HFFc6 (cell line): ENCODE measurements at places on chromosomes 2 and 18.

DNA sequence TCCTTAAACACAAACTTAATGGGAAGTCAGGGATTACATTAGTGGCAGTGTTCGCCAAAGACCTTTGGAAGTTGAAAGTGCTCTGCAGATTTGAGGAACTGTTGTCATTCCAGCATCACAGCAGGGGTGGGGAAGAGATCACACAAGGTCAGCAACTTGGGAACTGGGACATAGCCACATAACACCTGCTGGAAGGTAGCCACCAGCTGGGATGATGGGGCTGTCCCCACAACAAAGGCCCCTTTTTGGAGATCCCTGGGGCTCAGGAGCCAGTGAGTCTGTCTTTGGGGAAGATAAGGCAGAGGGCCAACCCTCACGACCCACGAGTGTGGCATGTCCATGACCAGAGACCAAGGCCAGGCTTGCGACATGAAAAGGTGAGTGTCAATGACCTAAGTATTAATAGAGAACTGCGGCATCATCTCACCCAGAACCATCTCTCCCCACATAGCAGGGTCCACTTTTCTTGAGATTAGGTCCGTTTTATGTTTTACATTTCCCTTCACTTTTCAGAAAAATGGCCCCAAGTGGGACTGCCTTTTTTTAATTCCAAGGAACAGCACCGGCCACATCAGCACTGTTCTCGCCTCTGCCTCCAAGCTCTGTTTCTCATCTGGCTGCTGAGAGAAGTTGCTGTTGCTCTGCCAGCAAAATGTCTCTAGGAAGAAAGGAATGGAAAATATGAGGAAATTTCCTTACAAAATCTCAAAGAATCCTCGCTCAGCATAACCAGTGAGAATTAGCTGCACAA lies 106.9 kb downstream of the GFPT1 start:
- no peak overlapping the region for H3K27ac ChIP-seq
- no peaks in the 10 kb centered on the region for H3K36me3 ChIP-seq
- no peak overlapping the region for H3K4me3 ChIP-seq
- DNase-seq, result no peak

GRCh38 chr18:67496469-67496868 lies 20.1 kb downstream of the DSEL start:
- H3K27me3 ChIP-seq, result no peaks in the 10 kb centered on the region
- DNase-seq, result no peak
- no peak overlapping the region for H3K4me3 ChIP-seq
- H3K27ac ChIP-seq, result no peak overlapping the region

GRCh38 chr2:18799397-18799796 lies 210.0 kb upstream of the NT5C1B start:
- H3K36me3 ChIP-seq, result no peaks in the 10 kb centered on the region
- H3K27me3 ChIP-seq, result no peaks in the 10 kb centered on the region; the same call in 1 of the 2 replicates
- no peak overlapping the region for H3K4me3 ChIP-seq
- peak; percentile 52 for DNase-seq
- peaks cover 6% of the 10 kb centered on the region for H3K4me1 ChIP-seq

DNA sequence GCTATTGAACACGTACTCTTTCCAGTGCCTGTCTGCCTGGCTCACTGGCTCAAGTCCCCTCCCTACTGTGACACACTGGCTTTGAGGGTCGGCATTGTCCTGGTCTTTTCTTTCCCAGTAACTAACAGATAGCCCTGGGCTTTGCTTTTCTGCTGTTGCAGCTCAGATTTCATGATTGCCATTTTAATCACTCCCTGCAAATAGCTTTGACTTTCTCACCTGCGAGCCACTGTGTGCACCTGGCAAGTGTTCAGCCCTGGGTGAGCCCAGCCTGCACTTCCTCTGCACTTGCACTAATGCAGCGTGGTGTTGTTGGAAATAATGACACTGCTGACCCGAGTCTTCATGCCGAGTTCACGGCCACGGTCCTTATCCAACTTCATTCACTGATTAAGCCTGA lies 52.9 kb downstream of the DCDC2C start:
- H3K4me3 ChIP-seq, result no peak overlapping the region
- H3K4me1 ChIP-seq, result no peaks in the 10 kb centered on the region
- H3K36me3 ChIP-seq, result 0 out of 2 replicates have a peak, but pooled peaks cover 4% of the 10 kb centered on the region
- no peaks in the 10 kb centered on the region; the same call in 1 of the 2 replicates for H3K27me3 ChIP-seq
- no peak for DNase-seq

DNA sequence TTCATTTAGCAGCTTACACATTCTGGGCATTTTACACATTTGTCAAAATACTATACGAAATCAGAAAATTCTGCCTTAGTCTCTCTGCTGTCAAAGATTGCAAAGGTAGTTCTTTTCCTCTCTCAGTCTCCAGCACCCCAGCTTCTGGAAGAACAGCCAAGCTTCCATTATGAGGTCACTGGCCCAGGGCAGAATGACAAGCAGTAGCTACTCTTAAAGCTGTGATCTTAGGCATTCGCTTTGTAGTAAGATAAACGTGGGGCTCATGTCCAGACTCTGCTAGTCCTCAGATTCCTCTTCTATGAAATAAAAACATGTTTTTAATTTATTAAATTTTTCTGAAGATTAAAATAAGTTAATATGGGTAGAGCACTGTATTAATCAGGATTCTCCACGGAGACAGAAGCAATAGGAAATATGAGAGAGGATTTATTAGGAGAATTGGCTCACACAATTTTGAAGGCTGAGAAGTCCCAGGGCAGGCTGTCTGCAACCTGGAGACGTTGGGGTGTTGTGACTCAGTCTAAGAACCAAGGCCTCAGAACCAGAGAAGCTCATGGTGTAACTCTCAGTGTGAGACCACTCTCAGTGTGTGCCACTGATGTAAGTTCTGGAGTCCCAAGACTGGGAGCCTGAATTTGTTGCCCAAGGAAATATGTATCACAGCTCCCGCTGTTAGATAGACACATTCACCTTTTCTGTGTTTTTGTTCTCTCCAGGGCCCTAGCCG lies 201.2 kb downstream of the CMPK2 start:
- no peak for DNase-seq
- no peaks in the 10 kb centered on the region for H3K4me1 ChIP-seq
- no peak overlapping the region for H3K27ac ChIP-seq

- no peak overlapping the region for H3K4me3 ChIP-seq
- H3K36me3 ChIP-seq, result no peaks in the 10 kb centered on the region
- H3K27me3 ChIP-seq, result peaks cover 2% of the 10 kb centered on the region; the same call in 1 of the 2 replicates
- no peak for DNase-seq
- no peaks in the 10 kb centered on the region; the same call in 1 of the 2 replicates for H3K4me1 ChIP-seq
These were observed 449.2 kb upstream of the DCC start for GRCh38 chr18:51890762-51891161.

GRCh38 chr2:30871440-30871839 lies 64.2 kb upstream of the CAPN13 start:
- H3K4me3 ChIP-seq, result no peak overlapping the region
- DNase-seq, result no peak
- H3K27me3 ChIP-seq, result peaks cover 2% of the 10 kb centered on the region; the same call in 1 of the 2 replicates
- H3K27ac ChIP-seq, result no peak overlapping the region
- no peaks in the 10 kb centered on the region for H3K36me3 ChIP-seq
- H3K4me1 ChIP-seq, result no peaks in the 10 kb centered on the region
